NCI-H2171 (cell line): ENCODE measurements at places on chromosomes 2 and 18.

DNA sequence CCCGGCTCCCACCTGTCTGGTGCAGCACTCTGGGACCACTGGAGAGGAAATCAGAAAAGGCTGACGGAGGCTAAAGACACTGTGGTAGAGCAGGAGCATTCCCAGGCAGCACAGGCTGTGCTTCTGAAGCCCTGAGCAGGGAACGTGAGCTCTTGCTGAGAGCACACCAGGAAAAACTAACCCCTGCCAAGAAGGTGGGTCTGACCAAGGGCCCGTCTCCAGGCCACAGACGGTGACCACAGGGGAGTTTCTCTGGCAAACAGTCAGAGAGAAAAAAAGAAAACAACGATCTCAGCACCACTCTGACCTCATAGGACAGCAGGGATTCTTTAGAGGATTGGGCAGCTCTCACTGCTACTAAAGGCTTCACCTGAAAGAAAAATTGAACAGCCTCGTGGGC, 201.4 kb downstream of the AFF3 start:
- no peak for DNase-seq

- DNase-seq: no peak
Measured at GRCh38 chr18:75167759-75168618, 41.0 kb downstream of the PTGR3 start.

GRCh38 chr2:2797797-2798196, 466.7 kb upstream of the MYT1L start:
- no peak for DNase-seq

GRCh38 chr2:217218269-217219163, 358.7 kb upstream of the TNP1 start:
- no peak for DNase-seq

- no peak for DNase-seq
Measured at GRCh38 chr2:10297959-10298531, 4.7 kb upstream of the HPCAL1 start.

DNA sequence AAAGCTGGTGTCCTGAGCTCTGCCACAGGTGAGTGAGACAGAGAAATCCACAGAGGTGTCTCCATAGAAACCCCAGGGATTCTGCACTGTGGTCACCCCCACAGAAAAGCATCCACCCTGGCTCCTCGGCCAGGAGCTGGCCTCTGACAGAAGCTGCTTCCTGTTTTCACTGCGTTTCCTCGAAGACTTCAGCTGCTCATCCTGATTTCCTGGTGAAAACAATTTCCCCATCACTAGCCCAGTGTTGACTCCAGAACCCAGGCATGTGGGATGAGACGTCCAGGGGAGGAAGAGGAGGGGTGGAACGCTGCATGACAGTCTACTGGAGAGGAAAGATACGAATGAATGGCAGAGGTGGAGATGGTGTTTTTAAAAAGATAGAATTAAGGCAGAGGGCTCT, 60.3 kb upstream of the GPR45 start:
- DNase-seq: no peak

DNA sequence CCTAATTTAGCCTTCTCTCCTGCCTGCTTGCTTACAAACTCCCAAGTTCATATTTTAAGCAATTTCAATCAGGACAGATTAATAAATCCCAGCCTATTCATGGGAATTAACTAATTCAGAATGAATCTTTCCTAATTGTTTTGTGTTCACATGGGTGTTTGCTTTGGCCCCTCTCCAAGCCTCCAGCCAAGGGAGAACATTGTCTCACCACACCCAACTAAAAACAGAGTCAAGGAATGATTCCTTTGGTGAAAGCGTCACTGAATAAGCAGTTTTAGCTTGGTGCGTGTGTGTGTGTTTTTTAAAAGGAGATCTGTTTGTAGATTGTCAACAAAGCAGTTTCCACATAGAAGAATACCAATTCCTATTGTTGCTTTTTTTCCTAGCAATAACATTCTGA, 43.0 kb upstream of the DSG1 start:
- no peak for DNase-seq
